ENCODE measurements at places on chromosomes 7 and 10.

DNA sequence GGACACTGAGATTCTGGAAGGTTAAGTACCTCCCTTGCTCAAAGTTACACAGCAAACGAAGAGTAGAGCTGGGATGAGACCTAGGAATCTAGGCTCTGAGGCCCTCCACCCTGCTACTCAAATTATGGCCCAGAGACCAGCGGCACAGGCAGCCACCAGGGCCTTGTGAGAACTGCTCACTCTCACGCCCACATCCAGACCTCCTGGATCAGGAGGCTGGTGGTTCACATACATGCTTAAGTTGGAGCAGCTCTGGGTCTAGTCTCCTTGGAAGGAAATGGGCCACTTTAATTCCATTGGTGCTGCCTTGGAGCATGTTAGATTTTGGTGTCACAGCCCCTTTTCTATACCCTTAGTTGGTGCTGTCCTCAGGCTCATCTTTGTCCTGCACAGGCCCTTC, 41.9 kb downstream of the ADRA2A start:
- no peak for DNase-seq

DNA sequence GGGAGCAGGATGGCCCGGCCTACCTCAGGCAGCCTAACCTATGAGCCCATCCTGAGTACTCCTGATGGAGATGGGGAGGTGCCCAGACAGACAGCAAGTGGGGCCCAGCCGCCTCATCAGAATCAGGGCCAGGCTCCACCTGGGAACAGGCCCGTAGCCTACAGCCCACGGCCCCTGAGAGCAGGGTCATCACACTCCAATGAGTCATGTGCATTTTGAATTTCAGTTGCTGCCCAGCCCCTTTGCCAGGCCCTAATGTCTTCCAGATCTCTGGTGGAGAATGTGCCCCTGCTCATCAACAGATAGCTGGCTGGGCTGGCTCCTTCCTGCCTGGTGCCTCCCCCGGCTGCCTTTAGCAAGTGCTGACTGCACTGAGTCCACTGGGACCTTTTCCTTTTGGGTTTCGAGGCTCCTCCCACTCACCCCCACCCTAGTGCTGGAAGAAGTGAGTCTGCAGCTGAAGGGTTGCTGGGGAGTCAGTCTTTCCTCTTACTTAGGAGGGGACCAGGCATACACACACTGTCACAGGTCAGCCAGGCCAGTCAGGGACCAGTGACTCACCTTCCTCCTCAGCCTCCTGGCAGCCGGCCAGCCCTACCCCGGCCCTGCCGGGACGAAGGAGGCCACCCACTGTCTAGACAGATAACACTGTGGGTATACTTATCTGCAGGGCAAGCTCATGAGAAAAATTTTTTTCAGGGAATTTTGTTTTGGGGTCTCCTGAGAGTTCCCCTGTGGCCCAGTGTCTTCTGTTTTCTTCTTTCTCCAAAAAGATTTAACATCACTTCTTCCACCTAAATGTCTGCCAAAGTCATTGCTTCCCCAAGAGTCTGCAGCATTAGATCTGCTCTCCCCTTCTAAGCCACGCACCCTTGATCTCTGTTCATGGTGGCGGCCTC, 9.1 kb upstream of the ASIC3 start:
- DNase-seq: peak; percentile 66

GRCh38 chr10:92638037-92638436, 45.1 kb downstream of the KIF11 start:
- no peak for DNase-seq

DNA sequence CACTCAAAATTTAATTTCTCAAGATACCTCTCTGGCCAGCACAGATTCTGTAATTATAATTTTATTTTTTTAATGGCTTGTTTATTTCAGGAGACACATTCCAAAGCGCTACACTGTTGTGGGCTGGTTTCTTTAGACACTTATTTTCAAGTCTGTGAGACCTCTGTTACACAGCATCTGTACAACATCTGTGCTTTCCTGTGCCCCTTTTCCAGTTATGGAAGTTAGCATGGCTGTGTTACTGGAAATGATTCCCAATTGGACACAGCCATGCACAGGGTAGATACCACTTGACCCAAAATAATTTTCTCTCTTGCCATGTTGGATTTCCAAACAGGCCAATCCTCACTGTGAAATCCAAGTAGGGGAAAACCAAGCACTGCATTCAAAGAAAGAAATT, 172.3 kb upstream of the ADCY1 start:
- DNase-seq: no peak

- no peak for DNase-seq
Measured at GRCh38 chr7:4159761-4160554, 522.1 kb upstream of the FOXK1 start.

- DNase-seq: no peak
Measured at GRCh38 chr7:107212725-107213124, 43.9 kb downstream of the HBP1 start.

GRCh38 chr7:92875719-92876118, 39.3 kb upstream of the CDK6 start:
- no peak for DNase-seq

GRCh38 chr7:75738604-75738974, at the start of gene HIP1:
TSS of gene HIP1 (minus strand) at chr7:75738941. CDS start at chr7:75738920, 21 bp downstream.
- DNase-seq: no peak

DNA sequence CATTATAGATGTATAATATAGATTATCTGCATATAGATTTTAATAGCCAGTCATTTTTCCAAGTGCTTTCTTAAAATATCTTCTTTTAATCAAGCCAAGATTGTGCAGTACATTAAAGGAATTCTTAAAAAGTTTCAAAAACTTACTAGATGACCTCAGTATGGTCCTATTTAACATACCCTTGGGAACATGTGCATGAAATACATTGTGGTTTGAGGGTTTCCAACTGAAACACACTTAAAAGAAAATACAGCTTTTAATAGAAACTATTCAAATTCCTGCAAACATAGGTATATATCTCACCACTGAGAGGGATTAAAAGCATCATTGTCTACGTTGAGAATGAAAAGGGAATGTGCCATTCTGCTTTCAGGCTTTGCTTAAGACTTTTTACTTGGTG, 364.9 kb downstream of the SUGCT start:
- no peak for DNase-seq

- no peak for DNase-seq
Measured at GRCh38 chr7:95642173-95642572, 45.9 kb upstream of the PDK4 start.

DNA sequence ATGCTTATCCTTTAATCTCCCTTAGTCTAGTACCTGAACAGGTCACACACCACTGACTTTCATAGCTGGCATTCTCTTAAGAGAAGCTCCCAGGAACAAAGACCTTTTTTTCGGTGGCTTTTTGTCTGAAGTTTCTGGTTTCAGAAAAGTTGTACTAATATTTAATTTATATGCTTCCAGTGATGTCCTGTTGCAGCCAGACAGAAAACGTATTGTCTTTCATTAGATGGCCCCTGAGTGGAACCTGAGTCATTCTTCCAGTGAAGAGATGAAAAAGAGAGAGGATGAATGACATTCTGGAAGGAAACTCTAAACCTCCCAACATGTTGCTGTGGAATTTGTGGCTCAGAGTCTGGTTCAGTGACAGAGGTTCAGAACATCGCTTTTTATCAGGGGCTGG, 274.8 kb upstream of the TAC1 start:
- DNase-seq: no peak

DNA sequence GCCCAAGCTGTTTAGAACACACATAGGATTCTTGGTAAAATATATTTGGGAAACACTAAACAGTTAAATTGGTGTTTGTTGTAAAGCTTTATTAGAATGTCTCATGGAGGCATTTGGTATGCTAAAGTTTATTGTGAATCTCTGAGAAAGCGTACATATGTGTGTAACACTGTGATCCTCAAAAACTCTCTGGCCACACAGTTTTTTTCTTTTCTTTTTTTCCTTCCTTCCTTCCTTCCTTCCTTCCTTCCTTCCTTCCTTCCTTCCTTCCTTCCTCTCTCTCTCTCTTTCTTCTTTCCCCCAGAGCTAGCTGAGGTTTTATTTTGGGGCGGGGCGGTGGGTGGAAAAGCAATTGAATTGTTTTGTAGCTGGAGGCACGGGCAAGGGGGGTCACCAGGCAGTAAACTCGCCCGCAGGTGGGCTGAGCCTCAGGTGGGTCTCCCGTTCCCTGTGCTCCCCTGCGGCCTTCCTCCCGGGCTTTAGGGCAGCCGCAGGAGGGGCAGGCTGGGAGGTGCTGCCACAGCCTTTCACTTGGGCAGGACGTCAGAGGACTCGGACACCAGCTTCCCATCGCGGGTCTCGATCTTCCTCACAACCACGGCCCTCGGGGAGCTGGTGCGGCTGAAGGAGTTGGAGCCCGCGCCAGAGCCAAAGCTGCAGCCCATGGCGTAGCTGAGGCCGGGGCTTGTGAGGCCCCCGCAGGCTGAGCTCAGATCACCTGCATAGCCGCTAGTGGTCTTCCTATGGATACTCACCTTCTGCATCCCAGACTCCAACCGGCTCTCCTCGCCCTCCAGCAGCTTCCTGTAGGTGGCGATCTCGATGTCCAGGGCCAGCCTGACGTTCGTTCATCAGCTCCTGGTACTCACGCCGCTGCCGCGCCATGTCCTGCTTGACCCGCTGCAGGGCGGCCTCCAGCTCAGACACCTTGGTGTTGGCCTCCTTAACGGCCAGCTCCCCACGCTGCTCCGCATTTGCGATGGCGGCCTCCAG, 459.0 kb downstream of the GATA3 start:
- DNase-seq: no peak

- no peak for DNase-seq
Measured at GRCh38 chr7:6385110-6385781, 62.5 kb downstream of the DAGLB start.

DNA sequence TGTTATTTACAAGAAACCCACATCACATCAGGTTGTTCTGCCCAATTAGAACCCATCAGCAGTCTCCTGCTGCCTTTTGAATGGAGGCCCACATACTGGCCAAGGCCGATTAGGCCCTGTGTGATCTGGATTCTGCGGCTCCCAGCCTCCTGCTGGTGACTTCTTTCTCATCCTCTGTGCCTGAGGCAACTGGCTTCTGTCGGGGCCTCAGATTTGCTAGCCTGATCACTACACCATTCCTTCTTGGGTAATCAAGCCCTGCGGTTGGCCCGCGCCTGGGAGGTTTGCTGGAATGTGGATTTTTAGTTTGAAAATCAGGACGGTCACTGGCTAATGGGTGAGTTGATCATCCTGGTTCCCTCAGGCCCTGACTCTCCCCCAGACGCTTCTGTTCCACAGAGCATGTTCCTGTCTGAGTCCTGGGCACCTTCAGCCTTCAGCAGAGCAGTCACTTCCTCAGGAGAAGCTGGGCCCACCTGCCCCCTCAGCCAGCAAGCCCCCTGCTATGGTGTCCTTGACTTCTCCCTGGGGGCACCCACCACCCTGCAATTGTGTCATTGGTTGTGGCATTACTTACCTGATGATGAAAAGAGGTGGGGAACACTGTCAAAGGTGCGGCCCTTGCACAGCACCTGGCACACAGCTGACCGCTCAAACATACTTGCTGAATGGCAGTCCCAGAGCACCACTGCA, 207.6 kb downstream of the PHTF2 start:
- no peak for DNase-seq

DNA sequence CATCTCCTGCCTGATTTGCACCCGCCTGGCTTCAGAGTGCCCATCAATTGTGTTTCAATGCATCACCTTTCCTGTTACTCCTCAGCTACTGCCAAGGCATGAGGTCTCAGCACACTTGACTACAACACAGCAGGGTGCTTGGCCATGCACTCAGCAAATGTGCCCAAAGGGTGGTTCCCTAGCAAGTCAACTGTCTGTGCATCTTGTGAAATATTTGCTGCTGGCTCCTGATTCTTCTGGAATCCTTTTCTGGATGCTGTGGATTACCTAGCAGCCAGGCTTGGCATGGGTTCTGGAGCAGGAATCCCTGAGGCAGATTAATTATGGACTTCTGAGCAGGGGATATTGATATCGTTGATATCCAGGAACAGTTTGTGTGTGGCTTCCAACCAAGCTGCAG, 662.6 kb upstream of the MGMT start:
- DNase-seq: no peak

DNA sequence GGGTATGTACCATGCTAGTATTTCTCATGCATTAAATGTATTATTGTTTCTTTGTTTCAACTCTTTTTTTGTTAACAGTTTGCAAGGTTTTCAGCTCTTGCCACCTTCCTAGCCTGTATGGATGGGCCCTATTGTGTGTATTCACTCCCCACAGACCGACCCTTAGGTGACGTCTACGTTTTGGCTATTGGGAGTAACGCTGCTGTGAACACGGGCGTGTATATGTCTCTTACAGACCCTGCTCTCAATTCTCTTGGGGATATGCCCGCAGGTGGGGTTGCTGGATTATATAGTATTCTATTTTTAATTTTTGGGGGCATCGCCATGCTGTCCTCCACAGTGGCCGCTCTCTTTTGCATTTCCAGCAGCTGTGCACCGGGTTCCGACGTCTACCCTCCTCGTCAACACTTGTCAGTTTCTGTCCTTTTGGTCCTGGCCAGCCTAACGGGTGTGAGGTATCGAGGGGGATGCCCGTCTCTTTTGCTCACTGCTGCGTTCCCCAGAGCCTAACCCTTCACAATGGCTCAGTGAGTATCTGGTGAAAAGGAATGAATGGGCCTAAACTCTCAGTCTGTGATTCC, 64.1 kb upstream of the GNA12 start:
- DNase-seq: no peak

- DNase-seq: peak; percentile 56
Measured at GRCh38 chr7:36723951-36724664, at the start of gene AOAH. TSS of gene AOAH (minus strand) at chr7:36724494. CDS start at chr7:36724148, 346 bp downstream.

DNA sequence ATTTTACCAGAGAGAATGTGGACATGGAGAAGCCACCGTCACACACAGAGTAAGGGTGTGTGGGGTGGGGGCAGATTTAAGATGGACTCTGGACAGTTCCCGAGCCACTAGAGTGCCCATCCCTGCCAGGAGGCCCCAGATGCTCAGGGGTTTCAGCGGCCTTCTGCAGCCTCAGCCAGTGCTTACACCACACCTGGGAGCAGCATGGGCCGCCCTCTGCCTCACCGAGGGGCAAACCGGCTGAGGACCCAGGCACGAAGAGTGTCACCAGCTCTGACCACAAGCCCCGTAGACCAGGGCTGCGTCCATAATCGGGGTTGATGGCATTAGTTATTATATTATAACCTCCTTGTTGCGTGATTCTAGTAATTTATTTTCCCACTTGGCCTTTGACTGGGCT, 6.7 kb upstream of the MNX1 start:
- no peak for DNase-seq

GRCh38 chr10:75378379-75378778, 23.2 kb downstream of the ZNF503 start:
- no peak for DNase-seq

DNA sequence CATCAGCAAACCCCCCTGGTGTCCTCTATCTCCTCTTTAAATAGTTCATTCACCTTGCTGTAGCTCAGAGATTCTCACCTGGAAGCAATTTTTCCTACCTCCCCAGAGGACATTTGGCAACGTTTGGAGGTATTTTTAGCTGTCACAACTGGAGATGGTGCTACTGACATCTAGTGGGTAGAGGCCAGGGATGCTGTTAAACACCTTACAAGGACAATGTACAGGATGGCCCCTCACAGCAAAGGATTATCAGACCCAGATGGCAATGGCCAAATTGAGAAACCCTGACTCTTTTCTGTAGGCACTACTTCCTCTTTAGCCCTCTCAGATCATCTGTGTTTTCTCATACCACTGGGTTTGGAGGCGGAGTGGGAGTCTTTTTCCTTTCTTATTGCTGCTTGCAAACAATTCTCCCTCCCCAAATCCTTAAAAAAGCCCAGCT, 13.2 kb upstream of the TRA2A start:
- DNase-seq: no peak

GRCh38 chr7:101882595-101883564, 65.5 kb downstream of the CUX1 start:
- DNase-seq: no peak

Measured in stimulated activated CD4-positive, alpha-beta T cell treated with anti-CD3 and anti-CD28 coated beads, Interleukin-4, amount 100 ng/mL, for 4 hours (primary cell).